HFFc6 (cell line): ENCODE measurements at places on chromosomes 11 and 22.

- no peak for DNase-seq
These were observed 507.7 kb downstream of the FAM181B start for GRCh38 chr11:82225930-82226329.

GRCh38 chr11:132751516-132752250 is 780.6 kb downstream of the OPCML start:
- no peak for DNase-seq

GRCh38 chr22:19748991-19749664 is 11.4 kb upstream of the TBX1 start:
- no peak for DNase-seq

DNA sequence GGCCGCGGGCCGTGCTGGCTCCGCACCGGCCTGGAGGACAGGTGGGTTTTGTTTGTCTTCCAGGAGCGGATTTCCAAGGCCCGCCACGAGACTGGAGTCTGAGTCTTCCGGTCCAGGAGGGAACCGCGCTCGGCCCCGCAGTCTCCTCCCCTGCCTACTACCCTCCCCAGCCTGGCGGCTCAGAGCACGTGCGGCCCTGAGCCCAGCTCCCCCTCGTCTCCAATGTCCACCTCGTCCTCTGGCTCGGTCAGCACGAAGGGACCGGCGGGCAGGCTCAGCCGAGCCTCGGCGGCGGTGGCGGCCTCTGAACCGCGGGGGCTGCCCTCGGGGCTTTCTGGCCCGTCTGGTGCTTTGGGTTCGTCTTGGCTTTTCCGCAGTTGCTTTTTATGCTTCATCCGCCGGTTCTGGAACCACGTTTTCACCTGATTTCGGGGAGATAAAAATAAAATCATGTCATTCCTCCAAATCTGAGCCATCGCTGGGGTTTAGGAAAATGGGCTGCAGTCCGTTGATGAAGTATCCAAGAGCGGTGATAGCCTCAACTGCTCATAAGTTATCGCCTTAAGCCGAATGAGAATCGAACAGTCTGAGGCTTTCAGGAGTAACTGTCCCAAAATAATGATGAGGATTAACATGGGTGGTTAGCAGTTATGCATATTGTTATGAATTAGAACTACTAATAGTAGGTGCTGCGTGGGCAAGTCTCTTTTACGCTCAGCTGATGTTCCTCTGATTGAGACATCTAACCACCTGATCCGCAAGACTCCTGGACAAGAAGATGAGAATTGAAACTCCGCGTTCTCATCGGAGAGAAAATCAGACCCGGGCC is 4.0 kb downstream of the BSX start:
- no peak for DNase-seq

GRCh38 chr11:64000026-64000739 is 13.9 kb downstream of the OTUB1 start:
- peak; percentile 22 for DNase-seq

- DNase-seq, result no peak
These were observed 1.9 kb downstream of the C11orf71 start for GRCh38 chr11:114398303-114398920.

- DNase-seq, result no peak
These were observed 776 bp downstream of the NLRX1 start for GRCh38 chr11:119169282-119169719.

DNA sequence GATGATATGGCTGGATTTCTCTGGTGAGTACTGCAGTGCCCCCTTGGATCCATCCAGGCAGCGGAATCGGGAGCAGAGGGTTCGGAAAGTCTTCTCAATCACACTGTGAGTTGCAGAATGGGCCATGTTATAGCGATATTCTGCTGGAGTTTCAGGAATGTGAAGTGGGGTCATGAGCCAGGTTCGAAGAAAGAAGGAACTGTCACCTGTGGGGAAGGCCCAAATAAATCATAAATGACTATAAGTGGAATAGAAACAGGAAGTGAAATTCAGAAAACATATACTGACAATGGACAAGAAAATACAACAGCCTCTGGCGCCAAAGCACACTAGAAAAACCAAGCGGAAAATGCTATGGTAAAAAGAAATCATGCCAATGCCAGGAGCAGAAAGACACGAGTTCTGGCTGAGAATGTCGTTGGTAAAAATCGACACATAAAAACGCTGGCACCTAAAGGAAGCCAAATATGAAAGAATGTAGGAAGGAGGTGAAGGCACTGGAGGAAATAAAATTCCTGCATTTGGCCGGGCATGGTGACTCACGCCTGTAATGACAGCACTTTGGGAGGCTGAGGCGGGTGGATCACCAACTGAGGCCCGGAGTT is 10.0 kb upstream of the AMBRA1 start:
- no peak for DNase-seq

- no peak for DNase-seq
These were observed 56.2 kb downstream of the SBF1 start for GRCh38 chr22:50418624-50419023.
